ENCODE measurements at places on chromosomes 1 and 21. TPM values are rescaled to one million over a fixed set of nuclear protein-coding genes. Genes with fewer than 3 reads are reported as not detected.

DNA sequence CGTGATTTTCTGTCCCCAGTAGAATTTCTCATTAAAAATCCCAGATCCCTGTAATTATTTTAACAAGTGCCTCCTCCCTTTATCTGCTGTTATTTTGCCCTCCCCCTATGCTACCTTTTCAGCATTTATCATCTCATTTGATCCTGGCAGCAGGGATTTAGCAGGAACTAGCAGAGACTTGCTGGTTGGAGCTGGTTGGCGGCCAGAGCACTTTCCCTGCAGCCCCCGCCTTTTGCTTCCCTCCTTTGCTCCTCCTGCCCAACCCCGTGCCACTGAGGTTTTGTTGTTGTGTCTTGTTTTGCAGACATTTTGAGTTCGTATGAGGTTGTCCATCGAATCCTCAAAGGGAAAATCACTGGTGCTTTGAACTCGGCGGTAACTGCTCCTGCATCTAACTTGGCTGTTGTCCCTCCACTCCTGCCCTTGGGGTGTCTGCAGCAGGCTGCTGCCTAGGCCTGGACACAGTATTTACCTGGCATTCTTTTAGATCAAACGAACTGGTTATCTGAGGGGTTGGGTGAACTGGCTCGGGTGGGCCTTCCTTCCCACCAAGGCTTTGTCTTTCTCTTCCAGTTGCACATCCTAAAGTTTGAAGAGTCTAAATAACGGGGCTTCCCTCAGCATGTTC lies 11.2 kb downstream of the UBE2Q1 start:
- DNase-seq: no peak

- DNase-seq: no peak
Measured at GRCh38 chr1:61961009-61961408, 218.7 kb downstream of the PATJ start.

Gene AADACL3
- polyA plus RNA-seq: not detected

DNA sequence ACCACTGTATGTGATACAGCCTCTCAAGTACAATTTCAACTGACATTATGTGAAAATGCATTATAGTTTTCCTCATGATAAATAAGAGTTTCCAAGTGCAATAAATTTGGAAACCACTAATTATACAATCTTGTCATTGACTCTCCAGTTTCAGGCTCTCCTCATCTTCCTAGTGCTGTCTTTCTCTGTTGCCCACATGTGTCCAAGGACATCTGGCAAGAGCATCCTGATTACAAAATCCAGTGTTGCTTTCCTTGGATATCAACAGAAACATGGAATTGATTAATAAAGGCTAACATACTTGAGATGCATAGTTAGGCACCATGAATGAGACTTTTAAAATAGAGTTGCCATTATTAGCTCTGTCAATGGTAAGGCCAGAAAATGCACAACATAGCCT lies 15.6 kb upstream of the MAP10 start:
- no peak for DNase-seq

Gene LMOD1
- 94.6 TPM for polyA plus RNA-seq
